ENCODE measurements at places on chromosomes 3 and 15.

GRCh38 chr15:31352911-31353811, 26.5 kb downstream of the KLF13 start:
- peak; percentile 82 for DNase-seq

DNA sequence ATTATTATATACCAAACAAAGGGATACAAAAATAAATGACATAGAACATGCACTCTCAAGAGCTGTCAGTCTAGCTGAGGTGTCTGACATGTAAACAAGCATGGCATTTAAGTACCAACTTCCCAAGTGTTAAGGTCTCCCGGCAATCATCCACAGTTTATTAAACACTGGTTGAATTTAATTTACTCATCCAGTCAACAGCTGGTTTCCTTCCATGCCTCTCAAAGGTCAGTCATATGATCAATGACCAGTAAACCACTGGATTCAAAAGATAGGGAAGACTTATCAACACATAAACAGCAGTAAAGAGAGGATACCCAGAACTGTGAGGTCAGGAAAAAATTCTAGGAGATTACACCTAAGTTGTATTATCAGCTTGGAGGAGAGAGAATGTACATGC, 80.4 kb downstream of the ADAM10 start:
- DNase-seq = no peak

DNA sequence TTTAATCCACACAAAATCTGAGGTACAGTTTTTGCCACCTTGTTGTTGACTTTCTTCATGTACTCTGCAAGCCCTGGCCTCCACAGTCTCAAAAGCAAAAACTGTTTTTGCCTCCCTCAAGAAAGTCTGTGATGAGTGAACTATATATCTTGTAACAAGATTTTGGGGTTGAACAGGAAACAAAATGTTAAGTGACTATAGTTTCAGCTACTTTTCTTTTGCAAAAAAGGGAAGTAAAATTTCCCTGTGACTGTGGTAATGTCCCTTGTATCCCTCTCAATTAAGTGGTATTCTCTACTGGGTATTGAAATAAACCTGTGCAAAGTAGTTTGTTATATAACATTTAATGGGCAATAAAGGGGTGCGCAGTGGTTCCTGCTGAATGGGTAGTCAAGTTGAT, 21.3 kb upstream of the SCAANT1 start:
- DNase-seq = no peak

DNA sequence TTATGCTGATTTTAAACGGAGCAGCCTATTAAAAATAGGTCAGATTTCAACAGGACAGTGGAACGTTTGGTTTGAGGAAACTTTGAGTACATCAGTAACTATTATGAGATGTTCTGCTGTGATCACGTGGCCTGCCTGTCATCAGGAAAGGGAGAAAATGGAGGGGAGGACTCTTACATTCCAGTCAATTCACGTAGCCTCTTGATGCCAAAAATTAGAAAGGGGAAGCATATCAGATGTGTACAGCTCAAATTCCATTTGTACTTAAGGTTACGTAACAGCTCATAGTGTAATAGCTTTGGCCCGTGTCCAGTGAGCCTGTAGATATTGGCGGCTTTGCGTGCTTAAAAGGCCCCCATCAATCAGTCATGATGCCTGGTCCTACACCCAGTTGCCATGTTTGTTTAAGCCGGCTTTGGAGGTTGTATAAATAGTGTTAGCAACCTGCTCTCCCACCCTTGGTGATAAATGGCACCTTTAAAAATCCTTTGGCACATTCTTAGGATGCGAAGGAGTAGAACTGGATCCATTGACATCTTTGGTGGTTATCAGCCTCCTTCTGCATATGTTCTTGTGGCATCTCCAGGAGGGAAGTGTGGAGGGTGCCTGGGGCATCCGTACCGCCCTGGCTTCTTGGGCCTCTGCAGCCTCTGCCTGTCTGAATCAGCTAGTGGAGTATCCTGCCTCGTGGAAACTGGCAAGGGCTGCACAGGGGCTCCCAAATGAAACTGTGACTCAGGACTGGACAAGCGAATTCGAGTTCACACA, 163.9 kb downstream of the THSD4 start:
- no peak for DNase-seq

- no peak for DNase-seq
These were observed 101.3 kb downstream of the FMN1 start for GRCh38 chr15:33093222-33093621.

DNA sequence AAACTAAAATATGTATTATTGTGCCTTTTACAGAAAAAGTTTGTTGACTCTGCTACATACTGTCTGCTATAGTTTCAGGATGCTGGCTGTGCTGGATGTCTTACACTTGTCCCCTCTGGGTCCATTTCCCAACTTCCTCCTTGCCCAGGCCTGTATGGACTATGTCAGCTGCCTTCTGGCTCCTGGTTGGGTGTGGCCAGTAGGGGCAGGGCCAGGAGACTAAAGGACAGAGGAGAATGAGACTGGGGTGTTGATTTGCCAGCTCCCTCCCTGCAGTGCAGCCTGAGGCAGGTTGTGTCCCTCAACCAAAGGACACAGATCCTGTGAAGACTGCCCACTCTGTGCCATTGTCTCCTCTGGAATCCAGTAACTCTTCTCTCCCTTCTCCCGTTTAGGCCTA, 90.6 kb upstream of the UBE2E2 start:
- DNase-seq = no peak

DNA sequence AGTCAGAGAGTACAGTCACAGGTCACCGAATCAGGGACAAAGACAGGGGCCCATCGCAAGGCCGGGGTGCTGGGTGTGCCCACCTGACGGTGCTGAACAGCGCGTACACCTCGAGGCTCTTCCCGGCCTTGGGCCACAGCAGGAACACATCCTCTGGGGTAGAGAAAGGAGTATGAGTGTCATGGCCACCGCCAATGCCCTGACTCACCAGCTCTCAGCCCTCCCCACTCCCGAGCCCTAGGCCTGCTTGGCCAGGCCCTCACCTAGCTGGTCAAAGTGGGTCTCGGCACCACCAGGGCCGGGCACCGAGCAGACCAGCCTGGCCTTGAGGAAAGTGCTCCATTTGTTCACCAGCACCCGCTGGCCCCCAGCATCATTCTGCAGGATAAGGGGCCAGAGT, 4.2 kb downstream of the SEMA3G start:
- no peak for DNase-seq

DNA sequence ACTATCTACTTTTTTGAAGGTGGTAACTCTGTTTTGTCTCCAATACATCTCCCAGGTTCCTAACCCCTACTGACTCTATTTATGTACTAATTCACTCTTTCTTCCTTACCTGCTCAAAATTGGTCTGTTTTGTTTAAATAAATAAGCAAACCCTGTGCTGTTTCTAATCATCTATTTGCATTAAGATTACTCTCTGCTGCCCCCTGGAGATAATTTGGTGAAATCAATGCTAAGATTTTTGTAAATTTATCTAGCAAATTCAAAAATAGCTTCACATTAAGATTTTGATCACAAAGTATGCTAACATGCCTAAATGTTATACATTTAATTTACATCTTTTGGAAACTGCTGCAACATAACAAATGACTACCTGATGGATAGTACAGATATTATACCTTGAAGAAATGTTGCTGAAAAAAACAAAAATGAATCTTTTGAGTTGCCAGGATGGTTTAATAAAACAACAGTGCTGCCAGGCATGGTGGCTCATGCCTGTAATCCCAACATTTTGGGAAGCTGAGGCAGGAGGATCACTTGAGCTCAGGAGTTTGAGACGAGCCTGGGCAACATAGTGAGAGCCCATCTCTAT, 4.4 kb upstream of the CD200R1 start:
- no peak for DNase-seq

- DNase-seq = no peak
These were observed 4.0 kb downstream of the TRIM71 start for GRCh38 chr3:32821686-32822296.

GRCh38 chr3:162719684-162720341, 1223.2 kb downstream of the OTOL1 start:
- DNase-seq = no peak

- DNase-seq = no peak
These were observed 23.0 kb upstream of the BFSP2 start for GRCh38 chr3:133376810-133377209.

GRCh38 chr3:171506743-171507319, 46.6 kb upstream of the TNIK start:
- DNase-seq = no peak

GRCh38 chr15:69060744-69061143, 46.2 kb downstream of the NOX5 start:
- DNase-seq = peak; percentile 69

GRCh38 chr3:67015702-67016484, 17.8 kb downstream of the KBTBD8 start:
- DNase-seq = no peak

DNA sequence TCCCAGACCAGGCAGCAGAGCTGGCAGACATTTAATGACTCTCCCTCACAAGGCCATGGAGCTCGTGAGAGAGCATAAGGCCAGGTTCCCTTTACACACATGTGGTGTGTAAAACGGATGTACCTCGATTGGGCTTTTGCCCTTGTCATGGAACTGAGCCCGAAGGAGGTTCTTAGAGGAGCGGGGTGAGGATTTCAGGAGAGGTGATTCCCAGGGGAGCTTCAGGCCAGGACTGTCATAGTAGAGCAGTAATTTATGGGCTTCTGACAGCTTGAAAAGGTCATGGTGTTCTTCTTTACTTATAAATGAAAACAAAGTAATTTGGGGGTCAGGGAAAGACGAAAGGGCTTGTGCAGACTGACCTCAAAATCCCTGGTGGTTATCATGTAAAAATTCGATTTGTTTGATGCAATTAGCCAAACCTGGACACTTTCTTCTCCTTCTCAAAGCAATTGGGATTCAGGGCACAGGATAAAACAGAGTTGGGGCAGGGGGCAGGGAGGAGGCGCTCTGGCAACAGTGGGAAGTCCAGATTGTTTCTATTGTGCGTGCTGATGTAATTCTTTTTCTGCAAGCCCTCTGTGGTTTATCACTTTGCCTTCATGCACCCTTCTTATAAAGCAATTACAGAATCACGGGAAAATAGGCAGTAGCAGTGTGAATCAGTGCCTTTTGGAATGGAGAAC, 51.0 kb downstream of the CACNA1D start:
- no peak for DNase-seq

DNA sequence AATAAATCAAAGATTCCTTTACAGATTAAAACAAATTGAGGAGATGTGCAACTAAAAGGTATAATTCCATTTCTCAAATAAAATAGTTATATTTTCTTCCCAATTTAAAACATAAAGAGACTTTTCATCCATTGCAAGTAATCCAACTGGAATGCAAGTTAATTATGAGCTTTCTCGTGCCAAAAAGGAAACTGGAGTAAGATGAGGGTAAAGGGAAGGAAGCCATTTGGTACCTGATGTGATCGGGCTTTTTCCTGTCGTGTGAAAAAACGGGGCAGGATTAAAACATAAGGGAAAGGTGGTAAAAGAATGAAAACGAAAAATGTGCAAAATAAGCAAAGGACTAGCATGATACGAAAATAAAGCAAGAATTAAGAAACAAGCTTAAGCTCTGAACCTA, 41.8 kb upstream of the XXYLT1 start:
- no peak for DNase-seq

- DNase-seq = no peak
These were observed 8.8 kb downstream of the PDCD6IP start for GRCh38 chr3:33807191-33807590.

GRCh38 chr3:98599647-98600411, 6.4 kb upstream of the CPOX start:
- DNase-seq = no peak

- peak; percentile 55 for DNase-seq
These were observed 90.4 kb downstream of the TBC1D2B start for GRCh38 chr15:77986891-77987764.

GRCh38 chr3:1766384-1766783, 332.3 kb upstream of the CNTN4 start:
- no peak for DNase-seq

DNA sequence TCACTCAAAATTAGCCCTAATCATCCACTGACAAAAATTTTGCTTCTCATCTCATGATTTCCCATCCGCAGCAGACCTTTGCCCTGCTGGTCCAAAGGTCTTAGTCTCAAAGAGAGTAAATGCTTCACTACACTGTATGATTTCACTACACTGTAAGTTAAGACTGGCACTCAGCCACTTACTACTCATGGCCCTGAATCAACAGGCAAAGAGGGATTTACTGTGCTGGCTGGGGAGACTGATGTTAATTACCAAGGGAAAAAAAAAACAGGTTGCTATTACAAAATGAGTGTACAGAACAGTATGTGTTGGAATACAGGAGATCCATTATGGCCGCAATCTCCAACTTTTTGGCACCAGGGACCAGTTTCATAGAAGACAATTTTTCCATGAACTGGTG, 214.8 kb downstream of the ZMAT3 start:
- no peak for DNase-seq

DNA sequence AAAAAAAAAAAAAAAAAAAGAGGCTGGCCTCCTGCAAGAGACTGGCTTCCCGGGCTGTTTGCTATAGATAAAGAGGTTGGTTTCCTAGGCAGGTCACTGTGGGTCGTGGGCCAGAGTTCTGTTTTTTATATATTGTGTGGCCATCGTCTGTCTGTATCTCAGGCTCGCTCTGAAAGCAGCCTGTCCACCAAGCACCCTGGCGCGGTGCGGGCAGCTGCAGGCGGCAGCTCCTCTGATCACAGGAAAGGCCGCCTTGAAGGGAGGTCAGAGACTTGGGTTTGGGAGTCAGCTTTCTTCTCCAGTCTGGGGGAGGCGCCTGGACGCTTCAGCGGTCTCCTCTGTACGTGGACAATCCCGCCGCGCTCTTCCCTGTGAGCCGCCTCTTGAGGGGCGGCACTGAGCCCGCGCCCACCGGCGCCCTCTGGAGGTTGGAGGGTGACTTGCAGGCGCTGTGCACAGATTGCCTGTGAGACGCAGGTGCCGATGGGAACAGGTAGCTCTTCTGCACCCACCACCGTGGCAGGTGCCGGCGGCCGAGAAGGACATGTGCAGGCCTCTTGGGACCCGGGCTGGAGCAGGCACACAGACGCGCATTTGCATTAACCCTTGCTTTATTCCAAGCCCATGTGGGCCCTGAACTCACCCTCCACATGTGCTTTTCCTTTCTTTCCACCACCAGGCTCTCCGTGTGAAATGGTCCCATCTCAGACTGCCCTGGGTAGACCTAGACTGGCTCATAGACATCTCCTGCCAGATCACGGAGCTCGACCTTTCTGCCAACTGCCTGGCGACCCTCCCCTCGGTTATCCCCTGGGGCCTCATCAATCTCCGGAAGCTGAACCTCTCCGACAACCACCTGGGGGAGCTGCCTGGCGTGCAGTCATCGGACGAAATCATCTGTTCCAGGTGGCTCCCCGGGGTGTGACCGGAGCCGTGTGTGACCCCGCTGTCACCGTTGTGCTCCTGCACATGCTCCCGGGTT, 89.3 kb downstream of the LRRK1 start:
- peak; percentile 95 for DNase-seq

- DNase-seq = no peak
These were observed 30.6 kb downstream of the CCDC14 start for GRCh38 chr3:123930445-123930844.

DNA sequence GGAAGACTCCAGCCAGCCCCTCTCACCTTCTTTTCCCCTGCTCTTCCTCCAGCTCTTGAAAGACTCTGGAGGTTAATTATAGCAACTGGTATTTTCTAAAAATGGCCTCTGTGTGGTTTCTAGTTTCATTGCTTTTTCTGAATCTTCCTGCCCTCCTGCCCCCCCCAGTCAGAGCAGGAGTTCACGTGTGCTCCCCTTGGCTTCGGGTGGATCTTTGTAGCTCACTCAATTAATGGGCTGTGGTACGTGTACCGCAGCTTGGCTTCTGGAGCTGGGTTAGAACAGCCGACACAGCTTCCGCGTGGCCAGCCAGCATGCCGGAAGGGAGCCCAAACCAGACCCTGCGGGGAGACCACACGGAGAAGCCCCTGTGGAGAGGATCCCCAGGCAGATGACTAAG, 31.5 kb downstream of the TM2D3 start:
- DNase-seq = no peak

Data from activated effector memory CD4-positive, alpha-beta T cell treated with anti-CD3 and anti-CD28 coated beads, Interleukin-2, amount 50 U/mL, for 16 hours (primary cell).